ENCODE measurements at places on chromosomes 7 and 10.

- DNase-seq: no peak
These were observed 182.3 kb downstream of the SNX13 start for GRCh38 chr7:17758008-17758407.

DNA sequence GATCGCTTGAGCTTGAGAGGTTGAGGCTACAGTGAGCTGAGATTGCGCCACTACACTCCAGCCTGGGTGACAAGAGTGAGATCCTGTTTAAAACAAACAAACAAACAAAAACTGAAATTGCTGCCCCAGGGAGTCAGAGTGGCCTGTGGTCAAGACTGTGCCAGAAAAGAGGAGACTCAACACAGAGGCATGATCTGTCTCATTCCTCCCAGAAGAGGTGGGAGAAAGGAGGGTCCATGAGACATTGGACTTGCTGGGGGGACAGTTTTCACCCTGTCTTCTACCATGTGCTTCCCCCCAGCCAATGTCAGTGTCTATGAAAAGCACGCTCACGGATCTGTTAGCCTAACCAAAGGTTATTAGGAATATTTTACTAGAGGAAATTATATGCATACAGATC lies 3.2 kb downstream of the ZNF853 start:
- DNase-seq: no peak

- DNase-seq: no peak
These were observed 27.3 kb downstream of the DENND11 start for GRCh38 chr7:141674702-141675101.

DNA sequence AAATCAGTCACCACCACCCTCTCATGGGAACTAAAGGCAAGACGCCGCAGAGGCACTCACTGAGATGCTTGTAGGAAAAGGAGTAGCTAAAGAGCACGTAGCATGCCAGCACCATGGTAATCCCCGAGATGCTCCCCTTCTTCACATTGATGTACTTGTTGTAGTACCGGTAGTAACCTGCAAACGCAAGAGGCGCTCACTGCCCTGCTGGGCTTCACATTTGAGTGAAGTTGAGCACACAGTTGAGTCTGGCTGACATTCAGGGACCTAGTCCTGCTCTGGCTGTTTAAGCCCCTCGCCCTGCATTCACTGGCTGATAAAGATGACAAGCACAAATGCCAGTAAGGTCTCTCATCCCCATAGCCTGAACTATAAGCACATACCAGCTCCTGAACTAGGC lies 6.9 kb downstream of the ATP5MF start:
- DNase-seq: no peak

DNA sequence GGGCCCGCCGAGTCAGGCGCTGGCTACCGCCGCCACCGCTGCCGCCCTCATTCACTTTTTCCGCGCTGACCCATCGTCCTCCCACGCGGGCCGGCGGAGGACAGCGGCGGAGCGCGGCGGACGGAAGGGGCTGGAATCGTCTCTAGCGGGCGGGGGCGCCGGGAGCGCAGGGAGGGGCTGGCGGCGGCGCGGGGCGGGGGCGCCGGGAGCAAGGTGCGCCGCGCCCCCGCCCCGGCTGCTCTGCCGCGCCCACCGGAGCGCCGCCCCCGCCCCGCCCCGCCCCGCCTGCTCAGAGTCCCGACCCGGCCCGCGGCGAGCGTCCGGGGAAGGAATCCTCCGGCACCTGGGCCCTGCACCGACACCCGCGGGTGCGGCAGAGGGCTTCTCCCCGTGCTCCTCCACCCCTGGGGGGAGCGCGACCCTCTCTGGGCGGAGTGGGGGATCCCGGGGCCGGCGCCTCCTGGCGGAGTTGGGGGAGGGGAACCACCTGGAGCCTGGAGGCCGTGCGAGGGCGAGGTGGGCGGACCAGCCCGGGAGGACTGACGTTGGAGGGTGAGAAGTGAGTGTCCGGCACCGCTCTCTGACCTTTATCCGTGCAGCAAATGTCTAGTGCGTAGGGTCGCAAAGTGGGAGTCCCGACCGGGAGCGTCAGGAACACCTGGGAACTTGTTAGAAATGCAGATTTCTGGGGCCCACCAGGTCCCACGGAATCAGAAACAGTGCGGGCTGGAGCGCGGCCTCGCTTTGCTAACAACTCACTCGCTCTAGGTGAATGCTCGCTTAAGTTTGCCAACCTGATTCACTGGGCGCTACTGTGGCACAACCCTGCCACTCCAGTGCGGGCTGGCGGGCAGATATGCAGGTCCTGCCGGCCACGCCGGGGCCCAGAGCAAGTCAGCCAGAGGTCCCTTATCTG lies at the start of gene COBL:
TSS of gene COBL (minus strand) at position 144 of the 916 bp plus-strand sequence. CDS start 176 bp downstream, outside the sequence.
- no peak for DNase-seq

DNA sequence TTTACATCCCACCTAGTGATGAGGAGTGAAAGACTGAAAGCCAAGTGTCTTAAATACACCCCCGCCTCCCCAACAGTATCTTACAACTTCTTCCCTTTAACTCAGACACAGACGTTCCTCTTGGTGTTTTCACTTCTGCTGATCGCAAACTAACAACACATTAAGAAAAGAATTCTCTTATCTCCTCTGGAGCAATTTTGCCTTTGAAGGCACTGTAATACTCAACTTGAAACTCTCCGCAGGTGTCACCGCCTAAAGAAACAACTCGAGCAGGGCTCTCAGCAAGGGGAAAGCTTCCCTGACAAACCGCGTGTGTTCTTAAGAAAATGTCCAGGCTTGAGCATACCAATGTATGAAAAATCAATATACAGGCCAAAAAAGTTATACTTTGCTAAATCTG lies 452 bp downstream of the SEMA3C start:
- DNase-seq: no peak

DNA sequence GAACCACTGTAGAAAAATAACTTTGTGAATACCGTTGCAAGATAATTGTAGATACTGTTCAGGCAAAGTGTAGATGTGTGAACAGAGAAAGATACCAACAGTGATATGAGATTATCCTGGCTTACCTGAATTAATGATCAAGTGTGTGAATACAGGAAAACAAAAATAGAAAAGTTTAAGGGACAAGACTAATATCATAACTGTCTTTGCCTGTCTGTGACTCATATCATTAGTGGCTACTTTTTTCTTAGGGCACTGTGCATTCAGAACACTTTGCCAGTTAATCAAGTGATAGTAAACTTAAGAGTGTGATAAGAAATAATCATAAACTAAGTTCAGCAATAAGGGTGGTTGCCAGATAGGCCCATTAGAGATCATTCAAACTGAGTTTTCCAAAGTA lies 323.0 kb upstream of the LRGUK start:
- no peak for DNase-seq

DNA sequence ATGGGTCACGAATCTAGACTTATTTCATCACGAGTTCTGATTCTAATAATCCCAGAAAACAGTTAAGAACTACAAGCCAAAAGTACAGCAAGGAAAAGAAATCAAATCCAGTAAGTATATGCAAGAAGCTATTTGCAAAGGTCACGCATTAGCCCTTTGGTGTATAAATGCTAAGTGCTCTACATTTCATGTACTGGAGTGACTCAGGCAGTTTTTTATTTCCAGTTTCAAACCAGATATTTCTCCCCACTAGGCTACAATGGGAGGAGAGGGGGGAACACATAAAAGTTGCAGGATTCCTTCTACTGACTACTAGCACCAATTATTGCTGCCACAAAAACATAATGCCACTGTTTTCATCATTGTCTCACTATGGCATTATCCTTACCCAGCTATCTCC lies 148.0 kb downstream of the NRCAM start:
- DNase-seq: no peak

DNA sequence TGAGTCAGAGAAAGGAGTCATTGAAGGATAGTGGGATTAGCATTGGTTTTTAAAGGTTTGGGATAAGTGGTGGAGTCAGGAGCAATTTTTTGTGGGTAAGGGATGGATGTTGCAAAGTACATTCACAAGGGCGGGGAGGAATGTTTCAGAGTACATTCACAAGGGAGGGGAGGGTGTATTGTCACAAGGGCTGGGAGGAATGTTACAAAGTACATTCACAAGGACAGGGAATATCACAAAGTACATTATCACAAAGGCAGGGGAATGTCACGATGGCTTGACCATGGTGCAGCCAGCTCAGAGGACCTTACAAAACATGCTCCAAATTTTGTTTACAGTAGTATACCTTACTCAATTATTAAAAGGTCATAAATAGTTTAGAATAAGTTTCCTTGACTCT lies 30.3 kb downstream of the C1GALT1 start:
- no peak for DNase-seq

GRCh38 chr10:133162178-133162909 lies 2.3 kb downstream of the KNDC1 start:
- no peak for DNase-seq

DNA sequence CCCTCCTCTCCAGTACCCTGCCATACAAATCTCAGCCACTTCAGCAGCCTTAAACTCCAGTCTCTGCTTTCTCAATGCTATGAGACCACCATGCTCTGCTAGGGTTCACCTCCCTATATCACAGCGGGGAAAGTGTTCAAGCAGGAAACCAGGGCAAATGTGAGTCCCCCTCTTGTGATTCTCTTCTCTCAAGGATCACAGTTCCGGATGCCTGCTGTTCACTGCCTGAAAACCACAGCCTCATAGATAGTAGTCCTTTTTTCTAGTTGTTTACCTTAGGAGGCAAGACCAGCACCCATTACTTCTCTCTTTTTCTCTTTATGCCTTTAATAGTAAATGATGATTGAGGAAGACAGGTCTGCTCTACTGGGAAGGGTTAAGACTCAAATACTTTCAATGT lies 100.8 kb downstream of the SGMS1 start:
- DNase-seq: no peak

DNA sequence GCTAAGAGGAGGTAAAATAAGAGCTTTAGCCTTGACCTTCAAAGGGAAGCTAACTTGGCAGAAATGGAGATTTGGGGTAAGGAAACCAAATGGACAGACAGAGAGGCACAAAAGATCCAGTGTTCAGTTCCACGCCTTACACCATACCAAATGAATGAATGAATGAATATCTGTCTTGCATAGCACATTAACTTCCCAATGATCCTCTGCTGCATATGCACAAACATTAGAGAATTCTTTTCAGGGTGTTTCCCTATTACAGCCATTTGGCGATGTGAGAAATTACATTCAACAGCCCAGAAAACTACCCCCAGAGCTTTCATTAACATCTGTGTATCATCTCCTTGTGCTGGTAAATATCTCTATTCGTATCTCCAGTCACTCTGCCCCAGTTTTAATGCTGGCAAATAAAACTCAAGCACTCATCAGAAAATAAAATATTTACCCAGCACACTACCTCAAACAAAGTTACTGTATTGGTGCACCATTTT lies 1056.2 kb downstream of the SORCS3 start:
- no peak for DNase-seq

DNA sequence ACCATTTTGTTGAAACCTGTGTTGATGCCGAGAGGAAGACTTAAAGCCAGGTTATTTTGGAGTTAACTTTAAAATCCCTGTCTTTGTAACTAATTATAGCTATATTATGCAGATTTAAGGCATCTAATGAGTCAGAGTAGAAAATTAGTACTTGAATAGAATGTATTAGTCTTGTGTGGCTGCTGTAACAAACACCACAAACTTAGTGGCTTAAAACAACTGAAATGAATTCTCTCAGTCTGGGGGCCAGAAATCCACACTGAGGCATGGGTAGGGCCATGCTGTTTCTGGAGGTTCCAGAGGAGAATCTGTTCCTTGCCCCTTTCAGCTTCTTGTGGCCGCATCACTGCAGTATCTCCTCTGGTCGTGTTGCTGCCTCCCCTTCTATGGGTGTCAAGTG lies 8.5 kb upstream of the KLF6 start:
- no peak for DNase-seq

DNA sequence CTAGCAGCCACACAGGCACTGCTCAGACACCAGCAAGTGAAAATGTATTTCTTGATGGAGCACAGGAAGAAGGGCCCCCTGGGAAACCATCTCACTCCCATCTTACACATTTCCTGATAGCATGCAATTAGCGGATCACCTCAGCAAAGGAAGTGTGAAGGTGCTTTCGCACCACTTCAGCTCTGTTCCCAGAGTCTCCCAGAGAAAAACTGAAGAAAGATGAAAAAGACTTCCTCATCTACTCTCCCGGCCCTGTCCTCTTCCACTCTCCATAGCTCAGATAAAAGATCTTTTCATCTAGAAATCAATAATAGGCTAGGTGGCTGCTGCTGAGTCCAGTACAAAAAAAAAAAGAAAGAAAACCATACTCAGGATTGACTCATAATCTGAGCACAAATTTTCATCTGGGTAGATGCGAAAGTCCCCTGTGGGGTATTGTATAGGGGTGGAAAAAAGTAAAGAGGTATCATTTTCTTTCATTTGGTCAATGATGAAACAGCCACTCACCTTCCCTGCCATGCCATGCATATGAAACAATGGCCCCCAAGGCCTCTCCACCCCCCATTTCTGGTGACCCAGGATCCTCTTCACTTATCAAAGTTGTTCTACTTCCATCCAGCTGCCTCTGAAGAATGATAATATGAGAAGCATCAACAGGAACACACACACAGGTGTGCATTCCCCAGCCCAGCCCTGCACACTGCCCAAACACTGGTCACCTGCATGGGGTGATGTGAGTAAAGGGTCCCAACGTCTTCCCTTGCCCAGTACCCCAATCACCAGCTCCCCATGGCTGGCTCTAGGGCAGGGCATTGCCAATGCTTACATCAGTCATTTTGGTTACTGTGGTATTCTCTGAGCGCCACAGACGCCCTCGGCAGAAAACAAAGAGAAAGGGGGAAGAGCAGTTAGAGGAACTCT lies 48.8 kb upstream of the DGKI start:
- DNase-seq: no peak

DNA sequence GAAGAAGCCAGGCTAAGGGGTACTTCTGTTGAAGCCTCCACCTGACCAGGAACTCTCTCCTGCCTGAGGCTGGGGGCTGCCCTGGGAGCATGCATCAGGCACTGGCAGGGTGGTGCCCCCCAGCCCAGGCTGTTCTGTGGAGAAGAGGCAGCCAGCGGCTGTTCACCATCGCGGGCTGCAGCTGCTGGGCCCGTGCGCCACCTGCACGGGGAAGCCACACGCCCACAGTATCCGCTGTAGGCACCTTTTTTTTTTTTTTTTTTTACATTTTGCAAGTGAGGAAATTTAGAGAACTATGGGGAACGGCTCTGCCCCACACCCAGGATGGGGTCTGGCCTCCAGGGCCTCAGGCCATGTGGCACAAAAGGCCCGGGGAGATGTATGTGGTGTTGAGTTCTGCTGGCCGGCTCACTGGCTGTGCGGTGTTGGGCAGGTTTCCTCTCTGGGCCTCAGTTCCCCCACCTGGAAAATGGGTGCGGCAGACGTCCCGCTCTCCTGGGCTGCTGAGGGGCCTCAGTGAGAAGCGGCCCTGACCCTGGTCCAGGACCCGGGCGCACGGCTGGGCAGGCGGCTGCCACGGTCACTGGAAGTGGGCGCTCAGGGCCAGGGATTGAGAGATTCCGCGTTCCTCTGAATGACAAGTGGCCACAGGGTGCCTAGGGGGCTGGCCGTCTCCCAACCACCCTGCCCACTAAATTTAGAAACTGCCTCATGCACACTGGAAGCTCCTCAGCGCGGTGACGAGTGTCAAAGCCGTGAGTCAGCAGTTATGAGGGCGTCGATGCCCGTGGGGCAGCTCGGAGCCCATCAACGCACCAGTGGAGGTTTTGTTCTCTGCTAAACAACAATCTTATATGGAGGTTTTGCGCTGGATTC lies 8.8 kb upstream of the INTS1 start:
- DNase-seq: no peak

Measured in activated T-cell treated with anti-CD3 and anti-CD28 coated beads for 48 hours (primary cell).